ENCODE measurements at places on chromosomes 3 and 15. TPM values are rescaled to one million over a fixed set of nuclear protein-coding genes. Genes with fewer than 3 reads are reported as not detected.

DNA sequence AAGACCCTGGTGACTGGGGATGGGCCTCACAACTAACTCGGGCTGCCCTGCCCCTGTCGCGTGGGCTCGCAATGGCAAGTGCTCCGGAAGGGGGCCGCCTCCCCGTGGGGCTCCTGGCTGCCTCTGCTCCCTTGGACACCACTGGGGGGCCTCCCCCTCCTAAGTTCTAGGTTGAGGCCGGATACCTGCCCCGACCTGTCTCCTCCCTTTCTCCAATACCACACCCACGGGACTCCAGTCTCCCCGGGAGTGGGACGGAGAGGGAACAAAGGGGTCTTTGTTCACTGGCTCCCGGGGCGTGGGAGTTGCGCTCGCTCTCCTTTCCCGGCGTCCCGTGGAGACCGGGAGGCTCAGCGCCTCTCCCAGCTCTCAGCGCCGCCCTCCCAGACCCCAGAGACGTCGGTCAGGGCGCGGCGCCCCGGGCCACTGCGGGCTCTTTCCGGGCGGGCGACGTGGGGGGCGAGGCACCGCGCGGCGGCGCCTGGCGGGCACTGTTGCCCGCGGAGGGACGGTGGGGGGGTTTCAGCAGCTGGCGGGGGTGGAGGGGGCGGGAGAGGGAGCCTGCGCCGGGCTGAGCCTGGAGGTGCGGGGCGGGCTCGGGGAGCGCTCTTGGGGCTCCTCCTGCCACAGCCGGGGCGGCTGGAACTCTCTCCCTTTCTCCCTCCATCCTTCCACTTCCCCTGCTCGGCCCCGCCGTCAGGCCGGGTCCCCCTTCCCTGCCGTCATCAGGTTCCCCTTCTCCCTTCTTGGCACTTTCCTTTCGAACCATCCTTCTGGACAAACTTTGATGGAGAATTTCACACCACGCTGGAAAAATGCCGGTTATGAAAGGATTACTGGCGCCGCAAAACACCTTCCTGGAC is at the start of gene KCNH8:
Gene KCNH8, plus strand, starts transcription at position 606 of the 863 bp plus-strand sequence. Its CDS starts 210 bp downstream, at position 816.
- DNase-seq: no peak
- no peak within 1 kb of the TSS for H3K27ac ChIP-seq
- peak within 1 kb of the TSS; percentile 59 for H3K4me3 ChIP-seq
- H3K36me3 ChIP-seq: no peaks in the 10 kb centered on the region
- no peaks in the 10 kb centered on the region for H3K27me3 ChIP-seq
- H3K4me1 ChIP-seq: peaks cover 18% of the 10 kb centered on the region

Gene GCHFR
- total RNA-seq: 44.8 TPM

GRCh38 chr3:126962756-126963155 is 20.2 kb upstream of the PLXNA1 start:
- peaks cover 28% of the 10 kb centered on the region for H3K4me1 ChIP-seq
- no peak overlapping the region for H3K4me3 ChIP-seq
- no peaks in the 10 kb centered on the region for H3K27me3 ChIP-seq
- H3K36me3 ChIP-seq: no peaks in the 10 kb centered on the region
- H3K27ac ChIP-seq: no peak overlapping the region

Gene TMEM158
- 1.8 TPM for total RNA-seq

DNA sequence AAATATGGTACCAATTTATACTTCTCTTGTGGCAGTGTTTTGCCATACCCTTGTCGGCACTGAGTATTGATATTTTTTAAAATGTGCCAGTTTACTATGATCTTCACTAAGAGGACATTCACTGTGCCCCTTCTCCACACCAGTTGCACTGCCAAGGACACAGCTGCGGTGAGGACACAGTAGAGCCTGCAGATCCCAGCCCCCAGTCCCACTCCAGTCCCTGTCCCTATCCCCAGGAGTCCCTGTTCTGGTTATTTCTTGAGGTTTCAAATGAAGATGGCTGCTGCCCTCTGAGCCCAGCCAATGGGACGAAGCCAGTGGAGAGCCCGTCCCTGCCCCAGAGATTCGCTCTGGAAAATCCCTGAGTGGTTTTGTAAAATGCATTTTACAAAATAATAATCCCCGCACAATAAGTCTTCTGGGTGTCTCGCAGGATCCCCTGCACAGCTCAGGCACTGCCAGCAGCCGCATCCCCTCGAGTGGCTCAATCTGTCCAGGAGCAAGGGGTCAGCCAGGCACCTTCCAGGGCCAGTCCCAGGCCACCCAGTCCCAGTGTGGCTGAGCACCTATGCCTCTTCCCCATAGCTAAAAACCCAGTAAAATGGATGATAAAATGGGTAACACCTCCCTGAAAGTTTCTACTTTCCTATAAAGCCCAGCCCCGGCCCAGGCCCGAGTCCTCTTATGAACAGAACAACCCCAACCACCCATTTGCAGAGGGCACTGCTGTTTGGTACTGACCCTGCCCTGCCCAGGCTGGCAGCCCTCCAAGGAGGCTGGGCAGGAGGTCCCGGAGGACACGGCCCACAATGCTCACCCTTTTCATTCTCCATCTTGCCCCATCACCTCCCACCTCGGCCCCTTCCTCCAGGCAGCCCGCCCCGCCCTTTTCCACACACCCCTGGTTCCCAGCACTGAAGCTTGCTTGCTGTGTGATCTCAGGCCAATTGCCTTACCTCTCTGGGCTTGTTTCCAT is 91.1 kb downstream of the VGLL4 start:
- no peak overlapping the region for H3K4me3 ChIP-seq
- H3K27ac ChIP-seq: no peak overlapping the region
- H3K27me3 ChIP-seq: no peaks in the 10 kb centered on the region
- DNase-seq: no peak

Gene GOLGA6A
- total RNA-seq: not detected

Gene ST3GAL6
- 3.9 TPM for total RNA-seq

DNA sequence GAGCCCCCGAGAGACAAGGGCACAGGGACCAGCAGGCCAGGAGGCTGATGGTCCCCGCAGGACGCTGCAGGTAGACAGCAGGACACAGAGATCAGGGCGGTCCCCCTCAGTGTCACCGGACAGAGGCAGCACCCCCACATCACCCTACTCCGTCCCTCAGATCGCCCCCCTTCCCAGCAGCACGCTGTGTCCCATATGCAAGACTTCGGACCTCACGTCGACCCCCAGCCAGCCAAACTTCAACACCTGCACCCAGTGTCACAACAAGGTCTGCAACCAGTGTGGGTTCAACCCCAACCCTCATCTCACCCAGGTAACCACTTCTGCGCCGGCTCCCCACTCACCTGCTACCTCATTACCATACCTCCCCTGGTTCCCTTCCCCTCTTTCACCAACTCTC is 49.1 kb upstream of the APEH start:
- no peaks in the 10 kb centered on the region for H3K36me3 ChIP-seq
- H3K27ac ChIP-seq: no peak overlapping the region
- no peaks in the 10 kb centered on the region for H3K27me3 ChIP-seq

DNA sequence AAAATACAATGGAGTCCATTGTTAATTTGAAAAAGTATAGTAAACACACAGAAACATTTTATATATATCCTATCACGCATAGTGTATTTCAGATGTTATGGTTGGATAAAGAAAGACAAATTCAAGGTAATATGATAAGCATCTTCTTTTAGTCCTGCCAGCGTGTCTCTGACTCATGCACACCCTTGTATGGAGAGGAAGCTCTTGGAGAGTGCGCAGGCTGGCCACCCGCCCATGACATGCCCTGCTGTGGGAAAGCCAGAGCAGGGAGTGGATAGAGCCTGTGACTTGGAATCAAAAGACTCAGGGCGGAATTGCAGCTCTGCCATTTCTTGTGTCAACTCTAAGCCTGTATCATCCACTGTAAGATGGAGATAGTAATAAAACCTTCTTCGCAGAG is 23.0 kb upstream of the COPG1 start:
- H3K27me3 ChIP-seq: no peaks in the 10 kb centered on the region
- no peak overlapping the region for H3K4me3 ChIP-seq
- no peak for DNase-seq
- peak overlapping the region; percentile 85 for H3K27ac ChIP-seq
- H3K36me3 ChIP-seq: no peaks in the 10 kb centered on the region

- no peak overlapping the region for H3K27ac ChIP-seq
- H3K27me3 ChIP-seq: no peaks in the 10 kb centered on the region
- DNase-seq: no peak
- H3K4me1 ChIP-seq: no peaks in the 10 kb centered on the region
- no peak overlapping the region for H3K4me3 ChIP-seq
These were observed 301.0 kb upstream of the SLCO3A1 start for GRCh38 chr15:91552555-91552954.

GRCh38 chr3:53581671-53582070 is 87.3 kb downstream of the CACNA1D start:
- no peaks in the 10 kb centered on the region for H3K4me1 ChIP-seq
- H3K4me3 ChIP-seq: no peak overlapping the region
- no peak for DNase-seq
- no peaks in the 10 kb centered on the region for H3K27me3 ChIP-seq
- no peaks in the 10 kb centered on the region for H3K36me3 ChIP-seq

Gene C3orf20
- not detected for total RNA-seq

GRCh38 chr3:195587824-195588223 is 4.1 kb upstream of the APOD start:
- no peaks in the 10 kb centered on the region for H3K27me3 ChIP-seq
- no peak for DNase-seq
- no peaks in the 10 kb centered on the region for H3K36me3 ChIP-seq

Gene TRPM1
- total RNA-seq: not detected

- DNase-seq: no peak
- no peaks in the 10 kb centered on the region for H3K36me3 ChIP-seq
- H3K4me1 ChIP-seq: peaks cover 28% of the 10 kb centered on the region
- H3K4me3 ChIP-seq: no peak overlapping the region
- H3K27ac ChIP-seq: no peak overlapping the region
- no peaks in the 10 kb centered on the region for H3K27me3 ChIP-seq
These were observed 36.7 kb upstream of the HES1 start for GRCh38 chr3:194099215-194099614.

DNA sequence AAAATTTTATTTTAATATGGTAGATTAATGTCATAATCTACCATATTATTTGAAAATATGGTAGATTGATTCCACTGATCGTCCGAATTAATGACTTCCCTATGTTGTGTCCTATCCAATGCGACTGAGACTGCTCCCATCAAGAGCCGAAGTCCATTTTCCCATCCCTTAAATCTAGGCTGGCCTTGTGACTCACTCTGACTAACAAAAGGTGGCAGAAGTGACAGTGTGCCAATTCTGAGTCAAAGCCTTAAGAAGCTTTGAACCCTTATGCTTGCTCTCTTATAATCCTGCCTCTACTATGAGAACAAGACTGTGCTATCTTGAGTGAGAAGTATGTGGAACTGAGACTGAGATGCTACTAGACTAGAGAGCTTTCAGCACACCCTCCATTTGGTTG is 387.2 kb downstream of the ROBO1 start:
- no peaks in the 10 kb centered on the region for H3K36me3 ChIP-seq
- no peaks in the 10 kb centered on the region for H3K4me1 ChIP-seq
- no peak for DNase-seq
- H3K27me3 ChIP-seq: no peaks in the 10 kb centered on the region
- H3K27ac ChIP-seq: no peak overlapping the region

Gene KLHL40
- not detected for total RNA-seq

DNA sequence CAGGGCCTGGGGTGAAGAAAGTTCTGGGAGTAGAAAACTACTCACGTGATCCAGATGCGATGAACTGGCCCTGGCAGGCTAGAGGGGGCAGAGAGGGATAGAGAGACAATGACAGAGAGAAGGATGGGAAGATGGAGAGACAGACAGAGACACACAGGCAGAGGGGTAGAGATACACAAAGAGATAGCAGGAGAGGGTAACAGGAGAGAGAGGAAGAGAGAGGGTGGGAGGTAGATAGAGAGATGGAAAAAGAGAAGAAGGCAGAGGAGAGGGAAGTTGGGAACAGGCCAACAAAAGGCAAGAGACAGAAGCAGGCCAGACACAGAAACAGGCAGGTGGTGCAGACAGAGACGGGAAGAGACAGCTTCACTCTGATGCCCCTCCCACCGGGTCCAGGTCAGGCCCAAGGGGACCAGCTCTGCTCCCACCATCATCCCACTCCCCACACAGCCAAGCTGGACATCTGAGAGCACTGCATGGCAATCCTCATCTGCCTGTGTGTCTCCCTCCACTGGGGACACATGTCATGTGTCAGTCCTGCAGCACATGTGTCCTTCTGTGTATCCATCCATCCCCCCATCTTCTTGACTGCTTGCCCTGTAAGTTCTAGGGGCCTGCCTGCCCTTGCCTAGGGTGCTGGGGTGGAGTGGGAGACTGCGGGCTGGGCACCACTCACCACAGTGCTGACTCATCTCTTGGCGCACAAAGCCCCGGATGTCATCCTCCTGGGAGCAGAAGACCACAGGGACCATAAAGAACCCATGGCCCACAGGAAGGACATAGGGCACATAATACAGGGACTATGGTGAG is 2.2 kb upstream of the UCN2 start:
- no peak overlapping the region for H3K4me3 ChIP-seq
- no peak for DNase-seq

DNA sequence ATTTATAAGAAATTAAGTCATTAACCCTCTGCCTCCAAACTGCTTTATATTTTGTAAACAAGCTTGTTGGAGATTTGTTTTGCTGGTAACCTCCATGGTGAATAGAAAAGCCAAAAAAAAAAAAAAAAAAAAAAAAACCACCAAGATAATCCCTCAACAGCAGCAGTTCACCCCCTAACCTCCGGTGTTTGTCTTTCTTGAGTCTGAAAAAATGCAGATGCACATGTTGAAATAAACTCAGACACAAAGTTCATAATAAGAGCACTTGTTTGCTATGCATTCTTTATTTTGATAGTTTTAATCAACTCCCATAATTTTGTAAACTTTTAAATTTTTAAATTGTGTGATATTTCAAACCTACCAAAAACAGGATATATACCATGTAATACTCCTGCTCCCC is 1.8 kb upstream of the PLCH1 start:
- no peak overlapping the region for H3K27ac ChIP-seq
- no peaks in the 10 kb centered on the region for H3K36me3 ChIP-seq
- H3K4me3 ChIP-seq: no peak overlapping the region
- no peaks in the 10 kb centered on the region for H3K27me3 ChIP-seq
- peaks cover 5% of the 10 kb centered on the region for H3K4me1 ChIP-seq

Gene RAD51
- 1.9 TPM for total RNA-seq

DNA sequence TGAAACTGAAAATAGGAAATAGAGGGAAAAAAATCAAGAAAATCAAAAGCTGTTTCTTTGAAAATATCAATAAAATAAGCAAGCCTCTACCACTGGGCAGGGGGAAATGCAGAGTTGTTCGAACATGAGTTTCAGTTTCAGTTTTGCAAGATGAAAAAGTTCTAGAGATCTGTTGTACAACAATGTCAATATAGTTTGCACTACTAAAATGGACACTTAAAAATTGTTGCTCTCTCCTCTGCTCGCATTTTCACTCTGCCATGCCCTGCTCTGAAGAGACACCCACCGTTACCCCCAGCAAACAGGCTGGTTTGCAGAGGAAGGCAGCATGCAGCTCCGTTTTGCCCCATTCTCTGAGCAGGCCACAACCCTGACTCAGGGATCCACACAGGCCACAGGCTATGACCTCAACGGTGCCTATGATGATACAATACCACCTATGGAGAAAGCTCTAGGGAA is 64.5 kb downstream of the ZNF148 start:
- DNase-seq: no peak
- peak overlapping the region; percentile 14 for H3K4me3 ChIP-seq
- H3K27me3 ChIP-seq: no peaks in the 10 kb centered on the region
- no peaks in the 10 kb centered on the region for H3K4me1 ChIP-seq

GRCh38 chr15:91712286-91712685 is 141.2 kb upstream of the SLCO3A1 start:
- H3K27me3 ChIP-seq: peaks cover 9% of the 10 kb centered on the region
- no peak for DNase-seq
- no peaks in the 10 kb centered on the region for H3K36me3 ChIP-seq
- no peak overlapping the region for H3K27ac ChIP-seq
- no peak overlapping the region for H3K4me3 ChIP-seq
- no peaks in the 10 kb centered on the region for H3K4me1 ChIP-seq

Gene TTC21A
- total RNA-seq: 2.1 TPM

Gene TLE3
- total RNA-seq: 51.8 TPM
